Brain (organoid and tissue), 16 donors: ENCODE measurements at places on chromosomes 3 and 15. TPM values are rescaled to one million over a fixed set of nuclear protein-coding genes. Genes with fewer than 3 reads are reported as not detected.

The TTLL13 gene
- polyA plus RNA-seq, result not detected

The KNG1 gene
- polyA plus RNA-seq, result 0.15 TPM

DNA sequence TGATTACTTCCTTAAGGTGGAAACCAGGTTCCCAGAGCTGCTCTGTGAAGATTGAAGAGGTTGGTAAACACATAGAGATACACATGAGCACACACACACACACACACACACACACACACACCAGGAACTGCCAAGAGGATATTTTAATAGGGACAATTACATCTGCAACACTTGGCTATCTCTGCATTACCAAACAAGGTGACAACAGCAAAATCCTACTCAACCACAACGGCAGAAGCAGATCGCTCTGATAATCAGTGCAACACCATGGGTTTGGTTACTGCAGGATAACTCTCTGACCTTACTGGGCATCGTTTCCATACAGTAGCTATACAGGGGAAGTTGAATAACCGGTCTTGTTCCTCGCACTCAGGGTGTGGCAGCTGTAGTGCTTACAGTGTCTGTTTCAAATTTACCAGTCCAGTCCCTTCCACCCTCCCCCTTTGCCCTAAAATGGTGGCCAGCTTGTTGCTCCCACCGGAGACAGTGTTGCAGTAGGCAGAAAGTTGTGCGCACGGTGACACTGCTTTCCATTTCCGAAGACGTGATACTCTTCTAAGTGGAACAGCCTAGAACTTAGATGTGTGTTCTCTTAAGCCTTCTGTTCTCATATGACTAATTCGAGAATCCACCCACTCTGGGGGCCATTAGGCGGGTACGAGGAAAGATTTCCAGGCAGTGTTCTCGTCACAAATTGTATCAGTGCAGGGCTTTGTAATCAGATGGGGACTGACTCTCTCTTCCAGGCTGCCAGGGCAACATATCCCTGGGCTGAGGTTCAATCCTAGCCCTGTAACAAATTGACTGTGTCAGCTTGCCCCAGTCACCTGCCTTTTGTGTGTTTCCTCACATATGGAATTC is 176.2 kb downstream of the P3H2 start:
- DNase-seq, result no peak

- no peak for DNase-seq
Observed at GRCh38 chr3:22734756-22735155, 468.4 kb upstream of the UBE2E2 start.

DNA sequence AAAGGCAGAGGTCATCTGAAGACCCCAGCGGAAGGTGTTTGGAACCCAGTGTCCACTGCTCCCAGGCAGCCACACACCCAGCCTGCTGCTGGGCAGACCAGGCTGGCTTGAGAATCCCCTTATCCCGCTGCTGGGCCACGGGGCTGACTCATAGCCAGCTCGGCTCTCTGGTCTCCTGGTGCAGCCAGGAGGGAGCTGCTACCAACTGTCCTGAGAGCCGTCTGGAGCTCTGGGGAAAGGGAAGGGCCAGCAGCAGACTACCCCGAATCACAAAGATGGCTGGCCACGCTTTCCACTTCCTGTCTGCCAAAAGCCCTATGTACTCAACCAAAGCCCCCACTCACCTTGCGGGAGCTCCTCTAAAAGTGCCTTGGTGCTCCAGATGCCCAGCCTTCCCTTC is 38.3 kb downstream of the WHAMM start:
- no peak for DNase-seq

DNA sequence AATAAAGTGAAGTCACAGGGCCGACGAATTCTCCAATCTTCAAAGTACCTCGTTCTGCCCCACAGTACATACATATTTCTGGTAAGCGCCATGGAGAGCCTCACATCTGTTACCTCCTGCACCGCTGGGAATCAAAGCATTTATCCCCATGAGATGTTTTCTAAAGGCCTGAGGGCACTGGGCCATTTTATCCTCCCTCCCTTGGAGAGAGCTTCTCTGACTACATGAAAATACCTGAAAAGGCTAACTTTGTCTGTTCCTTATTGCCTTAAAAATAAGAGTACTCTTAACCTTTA is 148.1 kb downstream of the RORA start:
- no peak for DNase-seq

DNA sequence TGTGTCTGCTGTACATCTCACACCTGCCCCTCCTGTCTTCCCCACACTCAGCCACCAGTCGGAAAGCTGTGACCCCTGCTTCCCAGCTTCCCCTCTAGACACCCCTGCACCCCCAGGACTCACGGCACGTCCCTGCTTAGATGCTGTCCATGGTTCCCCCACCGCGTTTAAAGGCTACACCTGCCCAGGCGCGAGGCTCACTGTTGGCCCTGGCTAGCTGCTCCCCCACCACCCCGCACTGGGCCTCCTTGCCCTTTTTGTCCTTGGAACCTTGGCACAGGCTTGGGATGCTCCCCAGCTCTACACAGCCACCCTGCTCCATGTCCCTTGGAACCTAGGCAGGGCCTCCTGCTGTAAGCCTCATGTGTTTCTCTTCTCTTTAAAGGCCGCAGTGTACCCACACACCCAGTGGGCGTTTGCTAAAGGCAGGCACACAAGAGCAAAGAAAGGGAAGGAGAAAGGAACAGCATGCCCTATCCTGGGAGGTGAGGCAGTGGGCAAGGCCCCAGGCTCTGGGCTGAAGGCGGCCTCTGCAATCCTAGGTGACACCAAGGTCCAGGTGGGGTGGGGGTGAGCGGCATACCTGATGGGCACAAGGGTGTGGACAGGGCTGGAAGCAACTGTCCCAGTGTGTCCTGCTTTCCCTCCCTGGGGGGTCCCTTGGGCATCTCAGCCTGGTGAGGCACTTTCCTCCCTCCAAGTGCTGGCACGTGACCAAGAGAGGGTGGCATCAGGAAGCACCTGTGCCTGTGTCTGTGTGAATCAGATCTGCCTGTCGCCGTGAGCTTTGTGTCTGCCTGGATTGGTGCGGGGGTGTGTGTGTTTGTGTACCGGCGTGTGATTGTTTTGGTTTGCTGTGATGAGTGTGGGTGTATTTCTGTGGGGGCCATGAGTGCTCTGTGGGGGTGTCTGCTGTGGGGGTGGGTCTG is 54.4 kb downstream of the TPRA1 start:
- peak; percentile 33 for DNase-seq

DNA sequence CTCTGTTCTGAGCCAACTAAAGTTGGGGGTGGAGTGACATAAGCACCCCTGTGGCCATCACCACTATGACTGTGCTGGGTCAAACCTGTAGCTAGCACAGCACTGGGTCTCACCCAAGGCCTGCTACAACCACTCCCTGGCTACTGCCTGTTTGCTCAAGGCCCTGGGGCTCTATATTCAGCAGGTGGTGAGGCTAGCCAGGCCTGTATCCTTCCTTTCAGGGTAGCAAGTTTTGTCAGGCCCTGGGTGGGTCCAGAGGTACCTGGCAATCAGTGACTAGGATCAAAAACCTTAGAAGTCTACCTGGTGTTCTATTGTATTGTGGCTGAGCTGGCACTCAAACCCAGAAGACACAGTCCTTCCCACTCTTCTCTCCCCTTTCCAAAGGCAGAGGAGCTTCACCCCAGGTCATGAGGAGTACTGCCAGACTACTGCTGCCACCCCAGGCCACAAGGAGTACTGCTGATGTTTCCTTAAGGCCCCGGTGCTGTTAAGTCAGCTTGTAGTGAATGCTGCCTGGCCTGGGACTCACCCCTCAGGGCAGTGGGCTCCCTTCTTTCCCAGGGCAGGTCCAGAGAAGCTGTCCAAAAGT is 170.8 kb downstream of the IGSF11 start:
- DNase-seq, result no peak

- DNase-seq, result no peak
Observed at GRCh38 chr15:40923551-40923950, 5.6 kb upstream of the DLL4 start.

DNA sequence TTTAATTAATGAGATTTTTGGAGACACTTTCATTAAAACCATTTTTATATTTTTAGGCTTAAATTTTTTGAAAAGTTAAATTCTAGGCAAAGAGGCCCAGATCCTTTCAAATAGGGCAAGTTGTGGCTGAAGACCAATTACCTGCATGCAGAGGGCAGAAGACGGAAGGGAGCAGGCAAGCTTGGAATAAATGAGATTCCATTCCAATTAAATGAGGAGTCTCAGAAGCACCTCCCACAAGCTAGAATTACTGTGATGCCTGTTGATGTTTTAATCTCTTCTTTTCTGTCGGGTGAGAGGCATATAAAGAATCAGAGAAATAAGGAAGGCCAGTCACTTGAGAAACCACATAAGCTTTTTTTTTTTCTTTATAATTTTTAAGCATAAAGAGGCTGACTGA is 46.8 kb downstream of the KBTBD8 start:
- no peak for DNase-seq
